IMR-90 (cell line): ENCODE measurements at places on chromosomes 16 and 17. TPM values are rescaled to one million over a fixed set of nuclear protein-coding genes. Genes with fewer than 3 reads are reported as not detected.

DNA sequence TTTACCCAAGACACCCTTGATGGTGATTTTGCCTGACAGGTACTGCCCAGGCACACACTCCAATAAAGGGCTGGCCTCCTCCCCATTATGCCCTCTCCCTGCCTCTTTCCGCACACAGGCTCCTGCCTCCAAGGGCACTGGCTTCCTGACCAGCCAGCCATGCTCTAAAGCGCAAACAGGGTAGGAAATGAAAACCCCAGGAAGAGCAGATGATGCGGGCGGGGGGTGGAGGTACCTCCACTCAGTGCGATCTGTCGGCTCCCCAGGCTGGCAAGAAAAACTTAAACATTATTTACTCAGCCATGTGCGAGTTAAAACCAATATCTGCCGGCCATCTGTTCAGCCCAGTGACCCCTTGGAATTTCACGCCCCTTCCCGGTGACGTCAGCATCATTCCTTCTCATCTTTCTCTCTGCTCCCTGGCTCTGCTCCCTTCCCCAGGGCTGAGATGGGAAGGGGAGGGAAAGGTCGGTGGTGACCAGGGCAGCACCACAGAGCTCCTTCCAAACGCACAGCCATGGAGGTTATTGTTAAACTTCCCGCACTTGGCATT, 262.5 kb downstream of the CBLN1 start:
- peak; percentile 27 for DNase-seq

MAPT gene
- under 0.01 and 0.18 TPM in 2 replicates for total RNA-seq

DNA sequence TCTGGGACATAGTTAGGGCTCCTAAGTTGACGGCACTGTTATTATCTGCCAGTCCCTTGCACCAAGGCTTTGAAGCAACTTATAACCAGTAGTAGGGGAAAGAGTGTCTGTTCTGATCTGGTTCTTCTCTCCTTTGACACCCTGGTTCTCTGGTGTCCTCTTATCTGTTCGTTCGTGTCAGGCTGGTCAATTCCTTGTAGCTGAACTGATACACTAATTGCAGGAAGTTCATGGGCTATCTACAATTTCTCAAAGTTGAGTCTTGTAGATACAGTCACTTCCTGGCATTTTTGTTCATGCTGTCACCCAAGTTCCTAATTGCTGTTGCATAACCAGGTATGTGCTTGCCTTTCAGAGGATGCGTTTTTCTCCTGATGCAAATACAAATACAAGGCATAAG, 17.3 kb upstream of the MYO1D start:
- no peak for DNase-seq

DNA sequence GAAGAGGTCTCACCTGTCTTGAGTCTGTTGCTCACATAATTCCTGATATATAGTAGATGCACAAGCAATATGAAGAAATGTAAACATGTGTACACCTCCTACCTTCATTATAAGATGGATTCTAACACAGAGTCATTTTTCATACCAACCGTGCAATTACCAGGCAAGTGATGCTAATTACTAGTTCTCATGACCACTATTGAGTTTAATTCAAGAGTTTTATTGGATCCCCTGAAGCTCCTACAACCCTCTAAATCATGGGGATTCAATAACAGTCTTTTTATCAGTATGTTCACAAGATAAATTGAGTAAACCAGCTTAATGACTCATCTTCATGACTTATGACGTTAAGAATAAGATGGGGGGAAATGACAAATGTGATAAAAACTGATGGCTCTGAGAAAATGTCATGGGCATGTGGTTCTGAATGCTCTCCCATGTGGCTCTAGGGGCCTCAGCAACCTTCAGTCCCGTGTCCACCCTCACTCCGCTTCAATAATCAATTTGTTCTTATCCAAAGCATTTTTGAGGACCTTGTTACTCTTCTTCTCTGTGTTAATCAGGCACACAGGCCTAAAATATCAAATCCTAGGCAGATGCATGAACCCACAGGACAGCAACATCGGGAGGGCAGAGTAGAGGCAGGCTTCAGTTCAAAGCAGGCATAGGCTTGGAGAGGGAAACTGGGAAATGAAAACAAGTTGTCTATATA, 42.8 kb downstream of the PRAC1 start:
- no peak for DNase-seq

DNA sequence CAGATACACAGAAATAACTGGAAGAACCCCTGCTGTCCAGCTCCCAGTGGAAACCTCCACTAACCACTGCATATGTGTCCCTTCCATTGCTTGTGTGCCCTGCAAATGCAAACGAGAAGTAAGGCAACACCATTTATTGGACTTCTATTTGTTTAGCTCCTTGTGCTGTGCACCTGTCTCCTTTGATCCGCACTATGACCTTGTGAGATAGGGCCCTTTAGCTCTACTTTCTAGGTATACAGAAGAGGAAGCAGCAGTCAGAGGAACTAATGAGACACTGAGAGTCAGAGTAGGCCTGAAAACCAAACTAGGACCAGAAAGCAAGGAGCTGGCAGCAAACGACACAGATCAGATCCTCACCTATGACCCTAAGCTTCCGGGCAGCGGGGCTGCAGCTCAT, 22.4 kb downstream of the SOX9 start:
- no peak for DNase-seq

GRCh38 chr16:53502331-53503269, at the start of gene AKTIP:
Gene AKTIP (minus strand): TSS chr16:53503209. CDS start chr16:53500259, 2,950 bp downstream.
- DNase-seq, result peak; percentile 52

- no peak for DNase-seq
These were observed 11.1 kb upstream of the KIF19 start for GRCh38 chr17:74314877-74315276.

- peak; percentile 91 for DNase-seq
These were observed 30.1 kb downstream of the FZD2 start for GRCh38 chr17:44587339-44587738.

GRCh38 chr17:6218333-6218732, 148.2 kb downstream of the WSCD1 start:
- DNase-seq, result no peak

PIK3R5 gene
- total RNA-seq, result not detected in 2 replicates

DNA sequence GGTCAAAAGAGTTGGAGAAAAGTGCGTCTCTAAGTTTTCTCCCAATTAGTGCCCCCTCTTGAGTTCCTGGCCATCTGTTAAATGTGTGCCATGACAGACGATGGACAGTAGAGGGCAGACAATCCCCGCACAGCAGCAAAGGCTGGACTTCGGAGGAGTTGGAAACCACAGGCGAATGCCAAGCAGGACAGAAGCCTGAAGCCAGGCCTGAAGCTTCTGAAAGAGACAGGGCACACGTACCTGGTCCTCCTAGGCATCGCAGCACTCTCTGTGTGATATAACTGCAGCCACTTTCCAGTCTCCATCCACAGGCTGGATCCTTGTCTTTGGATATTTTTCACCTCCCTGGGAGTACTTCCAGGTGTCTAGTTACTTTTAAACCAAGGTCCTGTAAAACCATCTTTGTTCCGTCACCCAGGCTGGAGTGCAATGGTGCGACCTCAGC, 14.5 kb downstream of the C17orf100 start:
- DNase-seq, result peak; percentile 79

KRT15 gene
- 2.9 and 3.6 TPM in 2 replicates for total RNA-seq

DNA sequence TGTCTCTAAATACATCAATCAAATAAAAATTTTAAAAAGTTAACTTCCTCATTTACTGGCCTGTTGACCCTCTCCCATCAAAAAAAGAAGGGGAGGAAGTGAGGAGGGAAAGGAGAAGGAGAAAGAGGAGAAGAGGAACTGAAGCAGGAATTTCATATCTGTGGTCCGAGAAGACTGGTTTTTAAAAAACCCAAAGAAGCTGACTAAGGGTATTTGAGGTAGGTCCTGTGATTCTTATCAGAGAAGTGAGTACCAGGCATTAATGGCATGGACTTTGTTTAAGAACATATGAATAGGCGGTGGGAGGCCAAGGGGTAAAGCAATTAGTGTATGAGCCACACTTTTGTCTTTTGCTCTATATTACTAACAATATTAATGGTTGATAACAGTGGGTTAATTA, 2.0 kb downstream of the SLC46A1 start:
- DNase-seq, result no peak

DNA sequence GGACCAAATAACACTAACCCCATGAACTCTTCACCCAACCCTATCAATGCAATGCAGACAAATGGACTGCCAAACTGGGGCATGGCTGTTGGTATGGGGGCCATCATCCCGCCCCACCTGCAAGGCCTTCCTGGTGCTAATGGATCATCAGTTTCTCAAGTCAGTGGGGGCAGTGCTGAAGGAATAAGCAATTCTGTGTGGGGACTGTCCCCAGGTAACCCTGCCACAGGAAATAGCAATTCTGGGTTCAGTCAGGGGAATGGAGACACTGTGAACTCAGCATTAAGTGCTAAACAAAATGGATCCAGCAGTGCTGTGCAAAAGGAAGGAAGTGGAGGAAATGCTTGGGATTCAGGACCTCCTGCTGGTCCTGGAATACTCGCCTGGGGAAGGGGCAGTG, 78.9 kb downstream of the TMC6 start:
- DNase-seq, result no peak

DNA sequence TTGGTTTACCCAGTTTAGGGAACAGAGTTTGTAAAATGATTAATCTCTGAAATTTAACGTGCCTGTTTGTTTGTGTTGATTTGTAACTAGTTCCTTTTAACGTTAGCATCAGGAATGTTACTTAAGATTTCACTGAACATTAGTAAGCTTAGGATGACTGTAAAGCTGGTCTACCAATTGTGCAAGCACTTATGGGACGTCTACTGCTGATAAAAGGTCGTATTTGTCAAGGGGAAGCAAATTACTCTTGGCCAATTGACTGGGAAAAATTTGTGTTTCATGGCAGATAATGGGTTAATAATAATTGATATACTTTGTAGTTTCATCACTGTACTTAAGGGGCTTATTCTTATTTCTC, 11.8 kb downstream of the METTL9 start:
- peak; percentile 65 for DNase-seq

- DNase-seq, result peak; percentile 33
These were observed 77.0 kb downstream of the MYH13 start for GRCh38 chr17:10295728-10296343.

GRCh38 chr16:3465911-3466584, 22.6 kb downstream of the NAA60 start:
- no peak for DNase-seq

GRCh38 chr17:55668312-55668920, 54.2 kb downstream of the TMEM100 start:
- DNase-seq, result no peak

SAMD14 gene
- total RNA-seq, result 1.4 TPM in 2 replicates

RGS9 gene
- 0.90 and 1.4 TPM in 2 replicates for total RNA-seq

ZNF200 gene
- total RNA-seq, result 7.5 and 8.3 TPM in 2 replicates

GAST gene
- not detected in 2 replicates for total RNA-seq

- peak; percentile 99 for DNase-seq
These were observed 33.4 kb upstream of the CLEC18A start for GRCh38 chr16:69917739-69918138.

CES5A gene
- total RNA-seq, result not detected in 2 replicates

- no peak for DNase-seq
These were observed 25.6 kb downstream of the ADCY7 start for GRCh38 chr16:50291719-50292565.

TLCD2 gene
- total RNA-seq, result 0.72 and 0.83 TPM in 2 replicates

DNA sequence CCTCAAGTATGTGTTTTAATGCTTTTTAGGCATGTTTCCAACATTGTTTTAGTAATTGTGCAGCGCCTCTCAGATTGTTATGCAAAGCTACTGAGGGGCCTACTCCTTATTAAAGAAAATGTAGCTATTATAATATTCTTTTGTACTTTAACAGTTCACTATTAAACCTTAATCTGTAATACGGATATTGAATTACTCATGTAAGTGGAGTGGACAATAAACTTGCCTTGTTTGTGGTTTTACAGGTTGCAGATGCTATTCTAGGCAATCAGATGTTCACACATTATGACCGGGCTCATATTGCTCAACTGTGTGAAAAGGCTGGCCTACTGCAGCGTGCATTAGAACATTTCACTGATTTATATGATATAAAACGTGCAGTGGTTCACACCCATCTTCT, 41.0 kb downstream of the PTRH2 start:
- no peak for DNase-seq

DNA sequence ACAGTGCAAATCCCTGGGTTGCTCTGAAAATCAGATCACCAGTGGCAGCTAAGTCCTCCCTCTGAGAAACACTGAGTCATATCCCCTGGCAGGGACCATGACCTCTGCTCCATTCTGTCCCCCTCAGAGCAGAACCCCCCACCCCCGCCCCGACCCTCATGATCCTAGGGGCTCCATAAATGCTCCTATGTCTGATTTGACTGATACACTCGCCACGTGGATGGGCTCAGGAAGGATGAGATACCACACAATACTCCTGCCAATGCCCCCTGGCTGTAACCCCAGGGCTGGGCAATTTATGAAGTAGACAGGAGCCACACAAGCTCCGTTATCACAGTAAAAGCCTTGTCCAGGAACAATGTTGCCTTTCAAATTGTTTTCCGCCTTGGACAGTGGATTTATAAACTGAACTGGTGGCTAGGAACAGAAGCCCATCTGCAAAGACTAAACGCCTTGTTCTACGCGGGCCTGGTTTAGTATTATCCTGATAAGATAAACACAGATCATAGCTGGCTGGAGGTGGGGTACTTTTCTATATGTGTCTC, 394.8 kb downstream of the SLC39A11 start:
- DNase-seq, result peak; percentile 25

FOXC2 gene
- 0.90 and 1.1 TPM in 2 replicates for total RNA-seq
